ENCODE measurements at places on chromosomes 11 and 22.

DNA sequence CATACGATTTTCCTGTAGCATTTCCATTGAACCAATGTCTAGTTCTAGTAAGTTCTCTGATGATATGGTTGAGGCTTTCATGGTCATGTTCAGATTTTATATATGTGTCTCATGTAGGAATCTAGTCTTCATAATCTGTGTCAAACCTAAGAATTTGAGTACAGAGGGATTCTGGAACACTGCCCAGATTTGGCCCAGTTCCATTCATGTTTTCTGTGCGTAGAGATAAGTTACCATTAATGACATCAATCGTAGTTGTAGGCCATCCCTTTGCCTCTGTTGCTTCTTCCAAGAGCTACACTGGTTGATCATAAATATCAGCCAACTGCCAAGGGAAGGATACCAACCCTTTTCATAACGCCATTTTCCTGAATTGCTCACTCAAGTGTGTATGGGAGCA lies 23.3 kb downstream of the ST3GAL4 start:
- no peak for DNase-seq

- DNase-seq: no peak
Measured at GRCh38 chr11:34318111-34319037, 39.4 kb downstream of the ABTB2 start.

- DNase-seq: no peak
Measured at GRCh38 chr11:73227571-73228211, 9.6 kb downstream of the P2RY2 start.

DNA sequence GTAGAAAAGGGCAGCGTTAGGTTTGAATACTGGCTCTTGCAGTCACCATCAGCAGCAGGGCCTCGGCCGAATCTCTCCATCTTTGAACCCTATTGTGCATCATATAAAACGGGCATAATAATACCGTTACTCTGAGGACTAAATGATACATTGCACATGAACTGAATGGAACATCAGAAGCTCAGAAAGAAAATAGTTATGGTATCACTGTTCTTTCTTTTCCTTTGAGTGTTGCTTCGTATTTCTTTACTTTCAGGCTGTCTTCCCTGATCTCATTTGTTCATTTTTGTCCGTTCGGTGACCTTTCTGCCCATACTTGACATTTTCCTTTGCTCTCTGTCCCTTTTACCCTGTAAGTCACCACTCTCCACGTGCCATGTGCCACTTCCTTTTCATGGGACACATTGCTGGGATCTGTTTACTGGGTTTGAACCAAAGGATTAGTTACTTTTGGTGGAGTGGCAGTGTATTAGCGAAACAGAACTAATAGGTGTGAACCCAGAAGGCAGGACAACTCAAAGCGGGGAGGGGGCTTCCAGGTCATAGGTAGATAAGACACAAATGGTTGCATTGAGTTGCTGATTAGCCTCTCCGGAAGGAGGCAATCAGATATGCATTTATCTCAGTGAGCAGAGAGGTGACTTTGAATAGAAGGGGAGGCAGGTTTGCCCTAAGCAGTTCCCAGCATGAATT lies 717 bp upstream of the ZNF202 start:
- DNase-seq: no peak

DNA sequence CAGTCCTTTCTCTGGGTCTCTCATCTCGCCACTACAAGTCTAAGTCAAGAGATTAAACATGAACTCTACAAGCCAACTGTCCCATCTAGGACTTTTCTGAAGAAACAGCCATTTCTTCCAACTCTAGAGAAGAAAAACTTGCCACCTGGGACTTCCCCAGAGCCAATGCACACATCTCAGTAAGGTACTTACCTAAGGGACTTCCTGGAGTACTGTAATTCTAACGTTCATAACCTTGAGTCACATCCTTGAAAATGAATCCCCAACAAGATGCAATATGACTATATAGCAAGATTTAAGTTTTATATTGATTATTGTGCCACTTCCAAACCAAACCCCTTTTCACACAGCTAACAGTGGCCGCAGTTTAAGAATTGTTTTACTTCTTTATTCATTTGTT lies 11.9 kb upstream of the ISX start:
- no peak for DNase-seq

- DNase-seq: no peak
Measured at GRCh38 chr11:131704682-131705081, 334.3 kb downstream of the NTM start.

DNA sequence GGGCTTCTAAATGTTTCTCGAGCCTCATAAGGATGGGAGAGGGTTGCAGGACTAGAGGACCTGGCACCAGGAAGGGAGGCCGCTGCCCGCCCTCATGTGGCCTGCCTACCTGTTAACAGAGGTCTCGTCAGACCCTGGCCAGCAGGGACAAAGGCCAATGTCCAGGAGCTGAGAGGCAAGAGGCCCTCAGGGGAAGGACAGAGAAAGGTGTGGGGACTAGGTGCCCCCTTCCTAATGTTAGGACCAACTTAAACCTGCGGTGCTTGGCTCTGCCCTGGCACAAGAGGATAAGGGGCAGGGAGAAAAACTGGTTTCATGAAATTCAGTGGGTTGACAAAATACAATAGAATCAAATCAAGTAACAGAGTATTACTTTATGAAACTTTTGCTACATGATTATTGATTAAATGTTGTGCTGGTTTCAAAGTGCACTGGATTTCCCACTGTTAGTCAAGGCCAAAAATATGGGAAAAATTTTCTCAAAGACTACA lies 20.0 kb upstream of the SYT12 start:
- DNase-seq: no peak

DNA sequence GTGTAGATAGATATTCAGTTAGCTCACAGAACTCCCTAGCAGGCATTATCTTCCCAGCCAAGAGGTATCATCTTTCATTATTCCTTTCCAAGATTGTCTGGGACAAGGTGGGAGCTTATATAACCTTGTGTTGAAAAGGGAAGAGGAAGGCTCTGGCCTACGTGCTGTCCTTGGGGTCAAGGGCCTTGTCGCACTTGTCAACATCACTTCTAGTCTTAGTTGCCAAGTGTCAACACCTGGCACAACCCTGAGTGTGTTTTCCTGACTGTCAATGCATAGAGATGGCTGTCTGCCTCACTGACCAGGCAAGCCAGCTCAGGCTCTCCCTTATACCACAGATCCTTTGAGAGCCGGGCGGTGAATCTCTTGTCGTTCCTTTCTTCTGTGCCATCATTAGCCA lies 331.9 kb downstream of the CNTN5 start:
- no peak for DNase-seq

DNA sequence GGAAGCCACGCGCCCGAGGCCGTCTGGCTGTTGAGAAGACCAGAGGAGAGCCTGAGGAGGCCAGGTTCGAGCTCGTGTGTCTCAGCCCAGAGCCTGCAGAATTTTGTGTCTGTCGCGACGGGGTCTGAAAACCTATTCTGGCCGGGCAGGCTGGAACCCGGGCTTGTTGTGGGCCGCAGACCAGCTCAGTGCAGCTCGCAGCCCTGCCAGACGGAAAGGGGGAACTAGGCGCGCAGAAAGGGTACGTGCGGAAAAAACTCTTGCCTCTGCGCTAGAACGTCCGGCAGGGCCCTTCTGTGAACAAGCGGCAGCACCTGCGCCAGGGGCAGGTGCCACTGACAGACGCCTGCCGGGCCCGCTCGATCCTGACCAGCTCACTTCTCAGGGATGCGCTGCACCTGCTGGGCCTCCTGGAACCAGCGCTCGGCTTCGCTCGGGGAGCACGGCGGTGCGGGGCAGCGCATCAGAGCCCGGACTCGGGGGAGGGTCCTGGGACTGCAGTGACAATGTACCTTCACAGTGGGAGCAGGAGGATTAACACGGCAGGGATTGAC lies 409.3 kb downstream of the BRD1 start:
- DNase-seq: no peak

GRCh38 chr11:18332891-18333290 lies 10.5 kb downstream of the GTF2H1 start:
- DNase-seq: no peak

- peak; percentile 14 for DNase-seq
Measured at GRCh38 chr22:50674606-50675552, 2.3 kb downstream of the SHANK3 start.

Data from NCI-H1694 treated with DMSO at 0.1 percent for 48 hours (cell line).